Fibroblast of skin of right quadriceps (primary cell): ENCODE measurements at places on chromosomes 4 and X.

GRCh38 chr4:7553280-7553679, 118.5 kb upstream of the PSAPL1 start:
- no peak for DNase-seq

GRCh38 chr4:81369886-81370285, 101.8 kb downstream of the RASGEF1B start:
- DNase-seq = no peak

DNA sequence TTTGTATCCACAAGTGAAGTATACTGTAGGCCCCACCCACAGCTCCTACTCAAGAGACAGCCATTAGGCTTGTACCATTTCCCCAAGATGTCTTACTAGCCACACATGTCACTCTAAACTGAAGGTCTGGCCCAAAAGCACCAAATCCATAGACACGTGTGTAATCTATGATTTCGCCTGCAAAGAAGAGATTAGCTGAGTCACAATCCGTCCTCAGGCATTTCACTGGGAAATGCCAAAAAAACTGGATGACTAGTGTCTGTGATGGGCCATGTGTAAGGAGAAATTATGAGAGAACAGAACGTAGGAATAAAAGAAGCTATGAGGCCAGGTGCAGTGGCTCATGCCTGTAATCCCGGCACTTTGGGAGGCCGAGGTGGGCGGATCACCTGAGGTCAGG, 21.9 kb upstream of the RP2 start:
- no peak for DNase-seq

GRCh38 chr4:80610845-80611677, 275.5 kb downstream of the CFAP299 start:
- peak; percentile 75 for DNase-seq

GRCh38 chrX:29528281-29528680, 687.1 kb upstream of the MAGEB2 start:
- no peak for DNase-seq

DNA sequence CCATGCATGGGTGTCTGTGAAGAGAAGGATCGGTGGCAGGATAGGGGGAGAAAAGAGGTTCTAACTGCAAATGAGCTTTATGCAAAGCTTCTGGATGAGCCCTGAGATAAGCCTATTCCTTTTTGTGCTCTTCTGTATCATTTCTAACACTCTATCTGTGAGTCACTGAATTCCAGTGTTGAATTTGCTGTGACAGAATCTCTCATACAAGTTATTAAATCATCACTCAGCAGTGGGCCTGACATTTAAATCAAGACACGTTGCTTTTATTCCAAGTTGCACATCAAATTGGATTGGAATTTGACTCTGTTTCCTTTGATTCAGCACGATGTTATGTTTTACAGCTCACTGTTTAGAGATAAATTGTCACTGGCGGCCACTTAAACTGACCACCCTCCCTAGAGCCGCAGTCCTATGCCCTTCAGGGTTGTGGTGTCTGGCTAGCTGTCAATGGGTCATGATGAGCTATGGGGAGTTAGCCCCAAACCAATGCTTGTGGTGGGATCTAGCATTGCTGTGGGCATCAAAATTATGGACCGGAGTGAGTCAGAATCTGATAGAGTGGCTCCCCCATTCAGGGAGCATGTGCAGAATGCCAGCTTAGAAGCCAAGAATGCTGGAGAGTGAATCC, 42.7 kb downstream of the LHFPL1 start:
- peak; percentile 93 for DNase-seq

GRCh38 chr4:79043138-79043537, 103.9 kb upstream of the PAQR3 start:
- no peak for DNase-seq

- DNase-seq = no peak
Observed at GRCh38 chr4:43903456-43903855, 545.2 kb downstream of the KCTD8 start.

GRCh38 chr4:54058171-54058570, 6.2 kb downstream of the CHIC2 start:
- no peak for DNase-seq

DNA sequence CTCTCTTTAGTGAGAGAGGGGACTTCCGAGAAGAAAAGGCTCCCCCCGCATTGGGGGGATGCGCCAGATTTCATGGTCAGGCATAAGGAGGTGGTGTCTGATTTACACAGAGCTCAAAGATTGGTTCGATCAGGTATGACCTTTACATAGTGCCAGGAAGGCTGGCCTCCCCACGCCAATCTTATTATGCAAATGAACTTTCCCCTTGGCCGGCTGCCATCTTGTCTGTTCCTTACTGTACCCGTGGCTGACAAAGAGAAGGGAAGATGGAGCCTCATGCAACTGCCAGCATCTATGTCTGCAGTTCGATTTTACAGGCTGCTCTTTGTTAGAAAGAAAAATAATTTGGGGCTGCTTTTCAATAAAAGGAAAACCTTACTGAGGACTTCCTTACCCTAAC, 197.2 kb downstream of the GPM6A start:
- no peak for DNase-seq

GRCh38 chr4:105627620-105628019, 75.2 kb downstream of the ARHGEF38 start:
- no peak for DNase-seq

DNA sequence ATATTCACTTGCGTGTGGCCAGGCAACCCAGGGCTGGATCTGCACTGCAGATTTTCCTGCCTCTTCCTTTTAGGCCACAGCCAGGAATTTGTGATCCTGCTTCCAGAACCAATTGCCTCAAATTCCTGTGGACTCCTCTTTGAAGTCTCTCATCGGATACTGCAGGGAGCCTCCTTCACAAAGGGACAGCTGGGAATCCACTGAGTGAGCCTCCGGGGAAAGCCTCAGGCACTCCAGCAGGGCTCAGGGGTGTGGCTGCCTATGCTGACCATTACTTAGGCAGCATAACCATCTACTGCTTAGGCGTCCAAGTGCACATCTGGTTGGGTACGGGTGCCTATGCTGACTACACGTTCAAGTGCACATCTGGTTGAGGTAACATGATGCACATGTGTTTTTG, 321.5 kb downstream of the NLGN4X start:
- DNase-seq = no peak

DNA sequence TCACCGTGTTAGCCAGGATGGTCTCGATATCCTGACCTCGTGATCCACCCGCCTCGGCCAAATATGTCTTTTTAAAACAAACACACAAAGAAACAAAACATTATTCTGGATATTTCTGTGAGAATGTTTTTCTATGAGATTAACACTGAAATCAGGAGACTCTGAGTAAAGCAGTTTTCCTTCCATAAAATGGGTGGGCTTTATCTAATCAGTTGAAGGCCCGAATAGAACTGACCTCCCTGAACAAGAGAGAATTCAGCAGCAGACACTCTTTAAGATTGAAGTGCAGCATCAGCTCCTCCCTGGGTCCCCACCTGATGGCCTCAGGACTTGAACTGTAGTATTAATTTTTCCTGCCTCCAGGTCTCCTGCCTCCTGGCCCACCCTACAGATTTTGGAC, 22.4 kb upstream of the SOD3 start:
- DNase-seq = no peak

GRCh38 chrX:107467271-107467670, 17.8 kb downstream of the FRMPD3 start:
- no peak for DNase-seq

DNA sequence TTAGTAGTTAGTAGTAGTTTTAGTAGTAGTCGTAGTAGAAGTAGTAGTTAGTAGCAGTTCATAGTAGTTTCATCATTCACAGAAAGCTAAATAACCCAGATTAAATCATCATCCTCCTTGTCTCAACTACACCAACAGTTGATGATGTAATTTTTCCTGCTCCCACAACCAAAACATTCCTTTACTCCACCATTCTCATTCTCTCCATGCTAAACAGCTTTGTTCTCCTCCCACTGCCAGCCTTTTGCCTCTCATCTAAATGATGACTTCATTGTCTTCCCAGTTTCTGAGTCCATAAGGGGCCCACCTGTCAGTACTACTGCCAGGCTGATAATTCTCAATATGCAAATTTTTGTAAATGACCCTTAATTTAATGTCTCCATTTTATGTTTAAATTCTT, 68.9 kb downstream of the ARHGAP24 start:
- peak; percentile 63 for DNase-seq

- DNase-seq = no peak
Observed at GRCh38 chr4:107155366-107155765, 119.3 kb upstream of the DKK2 start.

- no peak for DNase-seq
Observed at GRCh38 chr4:110183643-110184042, 14.8 kb downstream of the ELOVL6 start.

DNA sequence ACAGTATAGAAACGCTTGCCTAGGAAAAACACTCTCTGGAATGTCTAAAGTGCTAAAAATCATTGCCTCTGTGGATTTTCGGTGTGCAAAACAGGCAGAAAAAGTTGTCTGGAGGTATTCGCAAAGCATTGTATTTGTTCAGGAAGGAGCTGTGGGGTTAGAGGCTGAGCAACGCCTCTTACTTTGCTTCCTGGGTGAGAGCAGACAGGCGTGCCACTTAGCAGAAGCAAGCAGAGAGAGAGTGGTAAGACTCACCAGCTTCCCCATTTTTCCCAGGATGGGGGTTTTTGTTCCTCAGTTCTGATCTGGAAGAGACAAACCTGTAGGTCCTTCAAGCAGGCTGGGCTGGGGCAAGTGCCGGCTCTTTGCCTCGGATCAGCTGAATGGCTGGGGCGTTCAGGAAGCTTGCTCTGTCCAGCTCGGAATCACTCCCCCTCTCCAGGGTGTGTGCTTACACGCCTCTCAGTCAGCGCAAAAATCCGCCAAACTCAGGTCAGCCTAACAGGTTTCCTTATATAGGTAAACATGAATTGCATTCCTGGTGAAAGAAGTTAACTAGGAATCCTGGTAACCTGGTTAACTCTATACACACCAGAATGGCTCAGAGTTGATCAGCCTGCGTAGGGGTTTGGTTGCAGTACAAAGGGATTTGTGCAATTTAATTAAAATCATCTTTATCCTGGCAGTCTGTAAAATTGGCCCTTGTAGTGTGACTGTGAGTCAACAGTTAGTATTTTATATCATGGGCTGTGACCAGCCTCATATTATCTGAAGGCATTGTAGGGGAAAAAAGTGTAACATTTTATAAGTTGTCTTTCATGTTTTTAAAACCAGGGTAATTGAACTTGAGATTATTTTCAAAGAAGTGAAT, 213.1 kb upstream of the MID1 start:
- no peak for DNase-seq

DNA sequence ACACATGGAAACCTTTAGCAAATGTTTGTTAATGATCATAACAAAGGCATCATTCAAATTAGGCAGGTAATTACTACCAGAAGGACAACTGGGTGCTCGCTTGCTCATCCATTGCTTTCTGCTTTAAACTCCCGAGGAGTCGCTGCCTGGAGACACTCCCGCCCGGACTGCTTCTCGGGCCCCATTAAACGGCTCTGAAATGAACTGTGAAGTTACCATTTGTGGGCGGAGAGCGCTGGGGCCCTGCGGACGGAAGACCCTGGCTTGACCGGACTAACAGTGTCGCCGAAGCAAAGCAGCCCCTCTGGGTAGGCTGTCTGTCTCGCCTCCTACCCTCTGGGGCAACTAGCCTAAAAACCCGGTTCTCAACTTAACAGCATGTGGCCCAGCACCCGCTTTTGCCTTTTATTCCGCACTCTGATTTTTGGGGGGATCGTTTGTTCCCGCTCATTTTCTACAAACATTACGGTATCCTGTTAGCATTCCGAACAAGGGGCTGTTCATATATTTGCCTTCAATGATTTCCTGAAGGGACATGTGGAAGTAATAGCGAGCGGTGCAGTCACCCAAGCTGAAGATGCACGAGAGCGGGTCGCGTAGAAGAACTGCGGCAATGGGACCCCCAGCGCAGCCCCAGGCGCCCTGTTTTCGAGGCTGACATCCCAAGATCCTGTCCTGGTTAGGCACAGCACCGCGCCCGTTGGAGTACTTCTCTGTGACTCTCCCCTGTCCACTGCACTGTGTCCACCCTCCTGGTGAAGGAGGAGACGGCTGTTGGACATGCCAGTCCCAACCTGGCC, 1.6 kb upstream of the PDGFRA start:
- DNase-seq = peak; percentile 91

DNA sequence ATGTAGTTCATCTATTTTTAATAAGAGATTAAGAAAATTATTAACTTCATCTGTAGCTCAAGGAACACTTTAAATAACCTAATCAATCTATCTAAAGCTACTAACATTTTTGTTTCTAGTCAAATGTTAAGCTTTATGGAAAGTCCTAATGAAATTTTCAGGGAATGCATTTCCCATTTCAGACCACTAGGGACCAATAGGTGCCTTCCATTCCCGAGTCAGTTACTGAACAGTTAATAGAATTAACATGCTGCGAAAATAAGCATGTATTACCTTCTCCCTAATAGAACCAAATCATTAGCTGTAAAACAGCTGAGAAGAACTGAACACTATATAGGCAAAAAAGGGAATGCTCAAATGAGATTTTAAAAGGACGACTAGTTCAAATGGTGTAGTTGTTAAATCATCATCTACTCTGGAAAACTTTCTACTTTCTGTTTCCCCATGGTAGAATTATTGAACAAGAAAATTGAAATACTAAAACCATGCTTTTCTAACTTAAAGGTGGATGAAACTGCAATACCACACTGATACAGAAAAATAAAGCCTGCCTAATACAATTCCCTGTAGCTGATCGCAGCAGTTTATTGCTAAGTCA, 22.5 kb downstream of the STX18 start:
- peak; percentile 19 for DNase-seq

DNA sequence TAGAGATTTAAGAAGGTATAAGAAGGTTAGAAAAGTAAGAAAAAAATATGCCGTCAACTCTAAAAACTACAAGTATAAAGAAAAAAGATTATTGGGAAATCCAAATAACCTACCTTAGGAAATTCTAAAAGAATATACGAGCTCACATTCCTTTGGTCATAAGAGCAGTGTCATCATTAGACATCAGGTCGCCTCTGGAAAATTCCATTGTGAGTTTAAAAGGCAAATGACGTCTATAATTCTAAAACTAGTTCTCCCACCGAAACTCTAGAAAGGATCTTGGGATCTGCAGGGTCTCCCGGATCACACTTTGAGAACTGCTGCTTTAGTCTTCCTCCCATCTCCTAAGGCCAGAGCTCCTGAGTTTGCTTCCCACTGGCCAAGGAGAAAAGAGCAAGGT, 518 bp upstream of the SAT1 start:
- DNase-seq = no peak

GRCh38 chrX:38881727-38882126, 80.5 kb downstream of the MID1IP1 start:
- DNase-seq = no peak

GRCh38 chrX:153441296-153441695, 4.6 kb downstream of the TREX2 start:
- no peak for DNase-seq

GRCh38 chr4:108940149-108940548, 177.3 kb upstream of the ETNPPL start:
- no peak for DNase-seq

DNA sequence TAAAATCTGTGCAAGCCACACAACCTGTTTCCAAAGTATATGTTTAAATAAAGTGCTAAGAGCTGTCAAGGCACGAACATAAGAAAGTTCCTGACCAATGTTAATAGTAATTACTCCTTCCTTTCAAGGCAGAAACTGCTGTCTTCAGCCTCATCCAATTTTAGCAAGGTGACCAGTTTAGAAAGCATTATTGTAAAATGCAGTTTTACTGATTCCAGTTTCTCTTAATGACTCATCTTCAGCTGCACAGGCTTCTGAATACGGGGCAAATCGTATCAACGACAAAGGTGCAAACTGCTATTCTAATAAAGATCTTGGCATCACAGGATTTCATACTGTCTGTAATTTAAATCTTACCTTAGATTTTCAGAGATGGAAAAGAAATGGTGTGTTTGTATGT, 87.5 kb downstream of the PPP3CA start:
- DNase-seq = no peak
